HepG2 (cell line): ENCODE measurements at places on chromosomes 2 and 18. TPM values are rescaled to one million over a fixed set of nuclear protein-coding genes. Genes with fewer than 3 reads are reported as not detected.

- DNase-seq: no peak
Measured at GRCh38 chr2:233386382-233387041, 32.2 kb downstream of the DGKD start.

GRCh38 chr2:230208576-230208975, 11.2 kb downstream of the SP110 start:
- no peak for DNase-seq

DNA sequence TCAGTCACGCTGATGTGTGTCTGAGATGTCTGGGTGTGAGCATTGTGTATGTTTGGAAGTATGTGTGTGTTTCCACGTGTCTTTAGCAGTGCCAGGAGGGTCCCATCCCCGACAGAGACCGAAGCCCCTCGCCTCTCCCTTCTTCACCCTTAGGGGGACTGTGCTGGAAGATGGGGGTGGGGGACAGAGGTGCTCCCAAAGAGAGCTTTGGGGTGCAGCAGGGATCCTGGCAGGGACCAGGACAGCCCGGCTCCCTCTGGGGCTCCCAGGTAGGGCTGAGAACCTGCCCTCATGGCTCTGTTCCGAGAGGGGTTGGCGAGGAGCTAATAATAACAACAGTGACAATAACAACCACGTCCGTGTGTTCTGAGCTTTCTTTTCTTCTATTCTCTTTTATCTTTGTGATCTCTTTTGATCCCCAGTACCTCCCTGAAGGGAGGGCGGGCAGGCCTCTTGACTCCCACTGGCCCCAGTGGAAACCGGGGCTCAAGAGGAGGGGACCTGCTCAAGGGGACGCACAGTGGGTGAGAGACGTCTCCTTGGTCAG, 57.6 kb downstream of the SMAD7 start:
- DNase-seq: no peak

GRCh38 chr2:107013884-107014283, 127.9 kb upstream of the ST6GAL2 start:
- DNase-seq: no peak

GRCh38 chr2:69211048-69211447, 176.0 kb downstream of the GFPT1 start:
- DNase-seq: no peak

GRCh38 chr2:180699657-180700361, 280.6 kb upstream of the UBE2E3 start:
- no peak for DNase-seq

GRCh38 chr2:64639691-64640090, 14.0 kb downstream of the SERTAD2 start:
- DNase-seq: no peak

DNA sequence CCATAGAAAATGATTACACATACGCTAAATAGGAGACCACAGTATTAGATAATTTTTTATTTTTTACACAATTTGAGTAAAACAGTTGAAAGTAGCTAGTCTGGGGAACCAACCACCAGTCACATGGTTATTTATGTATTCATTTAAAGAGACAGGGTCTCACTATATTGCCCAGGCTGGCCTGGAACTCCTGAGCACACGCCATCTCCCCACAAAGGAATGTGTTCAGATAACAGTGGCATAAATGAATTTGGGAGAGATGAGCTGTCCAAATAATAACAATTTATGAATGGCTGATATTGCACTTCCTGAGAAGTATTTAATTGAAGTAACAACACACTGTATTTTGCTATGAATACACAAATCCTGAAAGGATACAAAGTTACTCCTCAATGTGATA, 39.7 kb downstream of the KIDINS220 start:
- no peak for DNase-seq

- DNase-seq: peak; percentile 56
Measured at GRCh38 chr2:210577263-210578071, 21.1 kb downstream of the CPS1 start.

GRCh38 chr2:171702781-171703556, 15.7 kb downstream of the DYNC1I2 start:
- no peak for DNase-seq

DNA sequence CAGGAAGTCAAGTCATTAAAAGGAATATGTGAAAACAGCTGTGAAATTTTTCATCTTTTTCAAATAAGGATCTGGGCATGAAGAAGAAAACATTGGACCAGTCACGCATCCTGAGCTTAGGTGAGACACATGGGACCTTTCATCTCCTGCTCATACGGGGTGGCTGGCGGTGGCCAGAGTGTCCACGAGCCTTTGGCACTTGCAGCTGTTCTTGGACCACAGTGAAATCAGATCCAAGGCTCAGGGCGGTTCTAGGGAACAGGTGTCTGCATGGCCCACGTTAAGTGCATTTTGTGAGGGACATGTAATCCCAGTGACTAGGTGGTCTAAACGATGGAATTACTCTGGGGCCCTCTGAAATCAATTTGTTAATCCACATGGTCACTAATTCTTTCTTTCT, 212.7 kb upstream of the COPS8 start:
- DNase-seq: no peak

GRCh38 chr2:49935449-49935848, 781.1 kb upstream of the FSHR start:
- no peak for DNase-seq

DNA sequence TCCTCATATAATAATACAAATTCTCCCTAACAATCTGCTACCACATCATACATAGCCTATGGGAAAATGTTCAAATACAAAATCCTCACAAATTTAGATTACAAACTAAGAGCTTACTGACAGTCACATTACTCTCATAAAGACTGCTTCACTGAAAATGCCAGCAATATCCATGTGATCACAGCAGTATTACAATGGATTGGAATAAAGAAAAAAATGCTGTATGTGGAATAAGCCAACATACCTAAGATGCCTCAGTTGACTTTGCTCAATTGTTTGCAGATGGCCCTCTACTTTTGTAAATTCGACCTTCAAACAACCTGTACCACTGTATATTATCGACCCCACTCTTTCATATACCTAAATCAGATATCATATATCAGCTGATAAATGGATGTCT, 88.7 kb downstream of the DYM start:
- DNase-seq: no peak

- DNase-seq: peak; percentile 41
Measured at GRCh38 chr2:104733226-104733943, 120.5 kb upstream of the POU3F3 start.

DNA sequence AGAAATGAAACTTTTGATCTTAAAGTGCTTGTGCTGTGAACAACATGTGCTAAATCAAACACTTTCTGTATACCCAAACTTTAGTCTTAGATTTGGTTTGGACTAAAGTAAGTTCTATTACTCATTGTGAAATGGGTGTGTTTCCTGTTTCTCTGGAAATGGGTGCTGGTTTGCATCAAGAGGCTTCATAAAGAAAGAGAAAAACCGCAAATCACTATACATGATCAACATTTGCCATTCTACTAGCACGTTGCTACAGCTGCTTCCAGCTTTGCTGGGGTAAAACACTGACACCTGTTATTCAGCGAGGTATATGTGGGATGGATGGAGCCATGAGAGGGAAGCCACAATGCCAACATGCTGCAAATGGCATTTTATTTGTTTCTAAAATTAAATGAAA, 547.0 kb upstream of the ACVR2A start:
- no peak for DNase-seq

GRCh38 chr2:160389875-160390274, 103.7 kb downstream of the RBMS1 start:
- DNase-seq: no peak

DNA sequence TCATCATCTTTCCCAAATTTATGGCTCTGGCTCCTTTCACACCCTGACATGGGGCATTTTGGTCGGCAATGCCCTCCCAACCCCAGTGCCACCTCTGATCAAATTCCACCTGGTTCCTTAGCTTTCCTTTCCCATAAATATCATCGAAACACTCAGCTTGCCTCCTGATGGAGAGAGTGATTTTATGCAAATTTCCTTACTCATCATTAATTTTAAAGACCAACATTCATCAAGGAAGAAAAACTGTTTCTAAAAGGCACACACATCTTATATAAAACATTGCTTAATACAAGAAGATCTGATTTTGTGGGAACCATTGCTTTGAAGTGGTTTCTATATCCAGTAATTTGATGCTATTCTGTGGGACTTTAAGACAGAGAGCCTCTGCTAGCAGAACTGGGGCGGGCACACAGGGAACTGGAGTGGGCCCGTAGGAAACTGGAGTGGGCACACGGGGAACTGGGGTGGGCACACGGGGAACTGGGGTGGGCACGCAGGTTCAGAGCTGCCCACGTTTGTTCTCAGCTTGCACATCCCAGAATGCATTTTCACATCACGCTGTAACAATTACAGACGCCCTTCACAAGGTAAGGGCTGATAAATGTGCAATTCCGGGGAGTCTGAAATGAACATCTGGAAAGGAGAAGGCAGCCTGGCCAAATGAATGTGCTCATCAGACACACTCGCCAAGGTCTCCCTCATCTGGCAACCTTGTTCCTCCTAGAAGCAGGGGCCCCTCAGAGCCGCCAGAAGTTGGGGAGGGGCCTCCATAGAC, 174.2 kb downstream of the RTP5 start:
- DNase-seq: no peak

DNA sequence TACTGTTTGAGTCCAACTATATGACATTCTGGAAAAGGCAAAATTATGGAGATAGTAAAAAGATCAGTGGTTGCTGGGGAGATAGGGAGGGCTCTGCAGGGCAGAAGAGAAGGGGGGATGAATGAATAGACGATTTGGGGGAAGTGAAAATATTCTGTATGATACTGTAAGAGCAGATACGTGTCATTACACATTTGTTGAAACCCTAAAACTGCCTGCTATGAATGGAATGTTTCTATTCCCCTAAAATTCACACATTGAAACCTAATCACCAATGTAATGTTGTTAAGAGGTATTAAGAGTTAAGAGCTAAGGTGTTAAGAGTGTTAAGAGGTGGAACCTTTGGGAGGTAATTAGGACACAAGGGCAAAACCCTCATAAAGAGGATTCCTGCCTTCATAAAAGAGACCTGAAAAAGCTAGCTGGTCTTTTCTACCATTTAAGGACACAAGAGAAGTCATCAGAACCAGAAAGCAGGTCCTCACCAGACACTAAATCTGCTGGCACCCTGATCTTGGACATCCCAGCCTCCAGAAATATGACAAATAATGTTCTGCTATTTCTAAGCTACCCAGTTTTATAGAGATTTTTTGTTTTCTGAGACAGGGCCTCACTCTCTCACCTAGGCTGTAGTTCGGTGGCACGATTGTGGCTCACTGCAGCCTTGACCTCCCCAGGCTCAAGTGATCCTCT, 76.2 kb downstream of the ATAD2B start:
- DNase-seq: no peak

DNA sequence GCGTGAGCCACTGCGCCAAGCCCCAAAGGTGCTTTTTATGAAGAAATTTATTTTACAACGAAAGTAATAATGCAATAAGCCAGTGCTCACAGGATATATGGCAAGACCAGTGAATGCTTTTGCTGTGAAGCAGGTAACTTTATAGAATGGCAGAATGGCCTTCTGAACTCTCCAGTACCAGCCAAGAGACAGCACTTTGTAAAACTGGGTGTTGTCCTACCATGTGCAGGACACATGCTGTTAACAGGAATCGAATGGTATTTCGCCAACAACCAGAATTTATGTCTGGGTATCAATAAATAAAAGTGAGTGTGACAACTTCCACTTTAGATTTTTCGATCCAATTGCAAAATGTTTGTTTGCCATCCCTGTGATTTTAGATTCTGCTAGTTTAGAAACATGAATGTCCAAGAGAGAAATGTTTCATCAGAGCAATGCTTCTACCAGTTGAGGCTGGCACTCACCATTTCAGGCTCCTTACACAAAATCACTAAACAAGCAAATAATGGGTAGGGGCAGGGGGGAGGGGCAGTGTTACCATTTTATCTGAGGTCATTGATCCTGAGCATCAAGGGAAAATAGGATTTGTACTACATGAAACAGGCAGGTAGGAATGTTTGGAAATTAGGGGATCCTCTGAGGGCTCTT, 95.9 kb downstream of the ATL2 start:
- DNase-seq: no peak

The STARD6 gene
- polyA plus RNA-seq: not detected in 2 replicates

The CRYGB gene
- not detected in 2 replicates for polyA plus RNA-seq

The TBR1 gene
- 0.03 TPM in 1 of 2 replicates, not detected in the other for polyA plus RNA-seq

The CENPA gene
- 19.6 and 28.5 TPM in 2 replicates for polyA plus RNA-seq

The KCNG2 gene
- polyA plus RNA-seq: not detected in 2 replicates

The CIDEA gene
- polyA plus RNA-seq: not detected in 2 replicates

The SLC39A6 gene
- 53.5 and 59.2 TPM in 2 replicates for polyA plus RNA-seq

The DSC1 gene
- polyA plus RNA-seq: not detected in 2 replicates
